ENCODE measurements at places on chromosomes 1 and 21.

DNA sequence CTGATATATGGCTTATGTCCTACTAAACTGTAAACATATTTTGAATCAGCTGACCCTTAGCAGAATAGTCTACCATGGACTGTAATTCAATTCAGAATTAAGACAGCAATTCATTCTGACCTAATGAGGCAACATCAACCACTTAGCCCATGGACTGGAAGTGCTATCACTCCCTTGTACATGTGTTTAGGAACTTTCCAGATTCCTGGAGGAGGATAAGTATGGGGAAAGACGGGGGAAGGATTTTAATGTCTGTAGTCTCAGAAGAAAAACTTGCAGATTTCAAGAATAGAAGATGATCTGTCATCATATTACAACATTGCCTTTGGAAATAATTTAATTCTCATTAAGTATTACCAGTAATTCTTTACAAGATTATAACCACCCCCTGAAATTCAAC is 56.3 kb downstream of the PTGFR start:
- DNase-seq, result no peak

- DNase-seq, result peak; percentile 22
Observed at GRCh38 chr21:35395728-35396127, 346.6 kb upstream of the RUNX1 start.

DNA sequence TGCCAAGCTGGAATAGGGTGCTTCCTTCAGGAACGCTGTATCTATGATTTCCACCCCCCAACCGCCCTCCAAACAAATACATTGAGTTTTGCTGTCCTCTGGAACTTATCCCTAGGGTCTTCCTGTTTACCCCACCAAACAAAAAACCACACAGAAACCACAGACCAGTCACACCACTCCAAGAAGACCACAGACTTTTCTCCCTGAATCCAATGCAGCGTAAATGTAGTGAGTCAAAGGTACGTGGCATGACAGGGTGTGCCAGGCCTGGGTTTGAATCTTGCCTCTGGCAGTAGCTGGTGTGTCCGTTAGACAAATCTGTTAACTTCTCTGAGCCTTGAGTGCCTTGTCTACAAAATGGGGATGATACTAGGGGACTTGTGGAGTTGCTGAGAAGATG is 27.8 kb downstream of the ASAP3 start:
- DNase-seq, result no peak

GRCh38 chr1:170676628-170677027 is 12.7 kb downstream of the PRRX1 start:
- DNase-seq, result no peak

DNA sequence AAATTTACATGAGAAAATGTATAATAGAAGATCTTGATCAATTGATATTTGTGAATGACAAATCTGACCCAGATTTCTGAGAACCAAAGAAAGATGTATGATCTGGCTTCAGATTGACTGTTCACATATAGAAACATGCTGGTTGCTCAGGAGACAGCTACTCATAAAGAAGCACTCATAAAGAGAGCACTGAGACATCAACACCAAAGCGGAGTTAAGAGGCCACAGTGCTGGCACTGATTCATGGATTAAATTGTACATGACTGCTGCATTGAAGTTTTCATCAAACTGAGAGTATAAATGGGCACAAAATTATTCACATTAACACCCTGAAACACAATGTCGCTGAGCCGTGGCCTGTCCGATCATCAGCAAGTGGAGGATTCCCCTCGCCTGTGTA is 46.2 kb downstream of the SH3GLB1 start:
- no peak for DNase-seq
